ENCODE measurements at places on chromosomes 11 and 22.
A peak's percentile ranks its signal among the peaks of the same experiment; 100 is the strongest.

GRCh38 chr11:130407978-130408377 lies 20.4 kb downstream of the ADAMTS8 start:
- peak; percentile 93 for DNase-seq

- DNase-seq, result no peak
Measured at GRCh38 chr11:116030697-116031331, 526.6 kb upstream of the CADM1 start.

GRCh38 chr11:60282286-60282685 lies 1.8 kb downstream of the MS4A4A start:
- DNase-seq, result no peak

DNA sequence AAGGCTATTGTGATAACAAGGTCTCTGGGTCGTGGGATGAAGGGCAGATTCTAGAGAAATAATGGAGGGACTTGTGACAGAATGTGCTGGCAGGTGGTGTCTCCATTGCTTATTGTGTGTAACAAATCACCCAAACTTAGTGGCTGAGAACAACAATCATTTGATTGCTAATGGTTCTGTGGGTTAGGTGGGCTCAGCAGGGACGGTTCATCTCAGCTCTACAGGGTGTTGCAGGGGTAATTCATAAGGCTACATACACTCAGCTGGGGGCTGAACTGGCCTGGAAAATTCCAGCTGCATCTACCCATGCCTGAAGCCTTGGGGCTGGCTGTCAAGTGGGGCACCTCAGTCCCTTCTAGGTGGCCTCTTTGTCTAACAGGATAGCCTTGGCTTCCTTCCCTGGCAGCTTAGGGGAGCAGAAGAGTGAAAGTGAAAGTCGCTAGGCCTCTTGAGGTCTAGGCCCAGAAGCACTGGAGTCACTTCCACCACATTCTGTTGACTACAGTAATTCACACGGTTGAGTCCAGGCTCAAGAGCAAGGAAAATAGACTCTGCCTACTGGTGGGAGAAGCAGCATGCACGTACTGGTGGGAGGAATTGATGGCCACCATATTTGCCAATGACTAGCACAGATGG lies 308.9 kb downstream of the MN1 start:
- DNase-seq, result no peak

DNA sequence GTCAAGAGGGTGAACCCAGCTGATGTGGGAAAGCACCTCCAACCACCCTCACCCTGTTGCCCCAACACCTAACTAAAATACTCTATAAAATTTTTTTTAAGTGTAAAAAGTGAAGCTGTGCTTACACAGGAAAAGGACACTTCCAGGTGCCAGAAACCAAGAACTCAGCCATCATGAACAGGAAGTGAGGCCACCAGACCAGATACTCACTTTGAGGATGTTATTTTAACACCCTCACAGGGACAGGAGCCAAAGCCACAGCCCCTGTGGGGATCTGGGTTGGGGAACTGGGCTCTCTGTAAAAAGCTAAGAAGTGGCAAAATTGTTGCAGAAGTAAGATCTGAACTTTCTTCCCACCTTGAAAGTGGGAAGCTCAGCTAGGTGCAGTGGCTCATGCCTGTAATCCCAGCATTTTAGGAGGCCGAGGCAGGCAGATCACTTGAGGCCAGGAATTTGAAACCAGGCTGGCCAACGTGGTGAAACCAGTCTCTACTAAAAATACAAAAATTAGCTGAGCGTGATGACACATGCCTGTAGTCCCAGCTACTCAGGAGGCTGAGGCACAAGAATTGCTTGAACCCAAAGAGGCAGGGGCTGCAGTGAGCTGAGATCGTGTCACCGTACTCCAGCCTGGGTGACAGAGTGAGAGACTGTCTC lies 3.8 kb downstream of the RSPH14 start:
- DNase-seq, result peak; percentile 43

- DNase-seq, result peak; percentile 48
Measured at GRCh38 chr22:42443240-42444076, 11.3 kb upstream of the NFAM1 start.

GRCh38 chr22:24938741-24939341 lies 7.7 kb downstream of the LHFPL7 start:
- DNase-seq, result peak; percentile 50

GRCh38 chr22:26977741-26978376 lies 320.5 kb downstream of the MIAT start:
- no peak for DNase-seq

- DNase-seq, result no peak
Measured at GRCh38 chr11:117906710-117907109, 22.5 kb downstream of the TMPRSS13 start.

GRCh38 chr11:130894322-130895025 lies 21.8 kb downstream of the SNX19 start:
- peak; percentile 48 for DNase-seq

GRCh38 chr11:34977089-34977912 lies 60.9 kb downstream of the PDHX start:
- peak; percentile 83 for DNase-seq

DNA sequence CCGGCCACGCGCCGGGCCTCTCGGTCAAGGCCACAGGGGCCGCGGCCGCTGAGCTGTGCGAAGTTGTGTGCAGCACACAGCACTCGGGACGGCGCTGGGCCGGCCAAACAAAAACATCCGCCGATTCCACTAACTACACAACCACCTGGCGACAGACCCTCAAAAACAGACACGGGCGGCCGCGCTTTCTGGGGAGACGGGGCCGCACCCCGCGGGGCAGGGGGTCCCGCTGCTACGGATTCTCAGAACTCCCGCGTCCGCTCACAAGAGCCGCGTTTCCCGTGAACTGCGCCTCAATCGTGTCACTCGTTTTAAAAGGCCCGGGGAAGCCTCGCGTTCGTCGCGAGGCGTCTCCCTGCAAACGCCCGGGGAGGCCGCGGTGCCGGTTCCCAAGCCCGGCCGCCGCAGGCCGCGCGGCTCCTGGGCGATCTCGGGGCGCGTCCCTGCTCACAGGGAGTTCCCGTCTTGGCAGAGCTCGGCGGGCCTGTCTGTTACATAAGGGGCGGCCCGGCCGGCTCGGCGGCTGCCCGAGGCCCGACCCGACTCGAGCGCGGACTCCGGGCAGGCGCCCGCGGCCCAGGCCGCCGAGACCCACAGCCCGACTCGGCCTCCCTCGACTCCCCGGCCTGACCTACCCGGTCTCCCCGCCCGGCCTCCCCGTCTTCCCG lies 936 bp downstream of the BRD1 start:
- peak; percentile 11 for DNase-seq

GRCh38 chr11:73395297-73396208 lies 19.4 kb downstream of the RELT start:
- no peak for DNase-seq

DNA sequence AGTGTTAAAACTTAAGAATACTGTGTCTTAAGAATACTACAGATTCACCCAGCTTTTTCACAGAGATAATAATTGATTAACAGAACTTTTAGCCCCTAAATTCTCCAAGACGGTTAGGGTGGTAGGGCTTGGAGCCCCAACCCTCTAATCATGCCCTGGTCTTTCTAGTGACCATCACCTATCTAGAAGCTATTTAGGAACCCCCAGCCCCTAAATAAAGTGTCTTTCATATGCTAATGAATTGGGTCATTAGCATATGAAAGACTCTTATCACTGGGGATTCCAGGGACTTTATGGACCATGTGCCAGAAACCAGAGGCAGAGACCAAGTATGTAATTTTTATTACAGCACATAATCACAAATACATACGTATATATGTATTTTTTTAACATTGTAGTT lies 999.7 kb upstream of the RAG2 start:
- DNase-seq, result no peak

GRCh38 chr22:24564376-24565058 lies 8.7 kb downstream of the SNRPD3 start:
- no peak for DNase-seq

DNA sequence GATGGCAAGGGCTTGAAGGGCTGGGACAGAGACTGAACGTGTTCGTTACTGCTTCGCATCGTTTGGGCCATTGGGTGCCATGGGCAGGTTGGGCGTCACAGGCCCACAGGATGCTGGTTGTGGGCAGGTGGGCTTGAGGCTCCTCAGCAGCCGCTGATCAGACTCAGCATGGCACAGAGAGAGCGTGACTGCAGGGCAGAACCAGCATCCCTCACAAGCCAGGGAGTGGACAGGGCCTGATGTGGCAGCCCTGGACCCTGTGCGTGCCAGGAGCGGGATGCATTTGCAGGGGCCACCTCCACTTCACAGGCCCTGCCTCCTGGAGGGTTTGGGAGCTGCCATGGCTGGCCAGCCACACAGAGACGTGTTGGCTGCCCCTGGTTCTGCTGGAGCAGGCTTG lies 1228.3 kb downstream of the BRD1 start:
- no peak for DNase-seq

DNA sequence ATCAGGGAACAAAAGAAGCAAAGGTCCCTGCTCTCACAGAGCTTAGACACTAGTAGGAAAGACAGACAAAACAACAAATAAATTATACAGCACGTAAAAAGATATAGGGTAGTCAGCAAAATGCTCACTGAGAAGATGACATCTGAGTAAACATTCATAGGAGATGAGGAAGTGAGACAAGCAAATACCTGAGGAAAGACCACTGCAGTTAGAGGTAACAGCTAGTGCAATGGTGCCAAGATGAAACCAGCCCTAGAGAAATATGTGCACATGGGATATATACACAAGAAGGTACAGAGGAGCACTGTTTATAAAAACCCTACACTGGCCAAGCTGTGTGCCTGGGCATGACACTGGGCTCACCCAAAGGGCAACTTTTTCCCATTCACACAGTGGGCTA lies 9.8 kb downstream of the CYP2R1 start:
- no peak for DNase-seq

DNA sequence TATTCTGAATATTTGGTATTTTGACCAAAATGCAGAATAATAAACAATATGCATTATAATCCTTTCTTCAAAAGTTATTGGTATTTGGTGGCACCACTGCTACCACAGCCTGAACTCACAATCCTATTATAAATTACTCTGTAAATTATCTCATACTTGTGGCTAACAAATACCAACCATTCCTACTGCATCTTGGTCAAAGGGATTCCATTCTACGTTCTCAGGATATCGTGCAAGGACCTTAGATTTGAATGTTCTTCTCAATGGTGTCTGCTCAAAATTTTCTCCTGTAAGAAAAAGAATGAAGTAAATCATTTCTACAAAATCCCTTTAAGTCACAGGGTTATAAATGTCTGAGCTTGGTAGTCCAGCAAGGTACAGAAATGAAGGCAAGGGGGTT lies 58.7 kb downstream of the DENND5A start:
- no peak for DNase-seq

DNA sequence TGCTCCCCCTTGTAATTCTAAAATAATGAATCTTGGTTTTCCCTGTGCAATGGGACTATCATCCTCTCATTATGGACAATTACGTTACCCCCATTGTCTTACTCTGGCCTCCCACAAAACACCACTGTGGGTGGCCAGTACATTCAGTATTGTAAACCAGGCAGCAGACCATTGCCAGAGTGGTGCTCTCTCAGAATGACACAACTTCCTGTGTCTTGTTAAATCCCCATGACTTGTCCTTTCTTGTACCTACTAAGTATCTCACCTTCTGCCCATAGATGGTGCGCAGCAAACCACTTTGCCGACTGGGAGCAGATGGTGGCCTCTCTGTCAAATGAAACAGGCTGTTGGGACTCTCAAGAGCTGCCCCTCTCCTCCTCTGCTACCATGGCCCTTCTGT lies 287.1 kb upstream of the RAG2 start:
- DNase-seq, result no peak

DNA sequence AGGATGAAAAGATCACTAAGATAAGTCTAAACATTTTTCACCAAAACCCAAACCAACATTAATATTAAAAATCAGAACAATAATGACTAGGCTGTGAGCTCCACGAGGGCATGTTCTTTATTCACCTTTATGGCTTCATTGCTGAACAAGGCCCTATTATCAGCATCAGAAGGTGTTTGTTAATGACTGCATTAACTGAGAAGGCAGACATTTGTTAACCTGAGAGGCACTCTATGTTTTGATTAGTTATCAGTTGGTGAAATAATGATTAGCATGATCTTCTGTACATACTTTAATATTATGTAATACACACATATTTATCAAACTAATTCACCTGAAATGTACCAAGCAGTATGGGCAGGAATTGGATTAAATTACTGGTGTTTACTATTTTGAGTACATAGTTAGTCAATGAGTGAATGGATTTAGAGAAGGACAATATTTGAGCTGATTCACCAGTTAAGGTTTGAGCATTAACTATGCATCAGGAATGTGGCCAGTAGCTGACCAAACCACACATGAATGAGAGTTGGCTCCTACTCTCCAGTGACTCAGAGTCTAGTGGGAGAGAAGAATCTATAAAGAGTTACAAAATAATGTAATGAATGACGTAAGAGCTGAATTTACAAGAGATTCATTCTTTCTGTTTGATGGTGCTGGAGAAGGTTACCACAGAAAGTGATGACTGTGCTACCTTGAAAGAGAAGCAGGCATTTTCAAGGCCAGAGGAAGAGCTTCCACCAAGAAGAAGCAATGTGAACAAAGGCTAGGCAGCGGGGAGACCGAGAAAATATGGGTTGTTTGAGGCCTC lies 6.7 kb downstream of the IL18 start:
- DNase-seq, result peak; percentile 100

GRCh38 chr11:96126917-96127595 lies 203.1 kb upstream of the MTMR2 start:
- DNase-seq, result no peak

- DNase-seq, result no peak
Measured at GRCh38 chr11:133366147-133366546, 166.2 kb downstream of the OPCML start.

- DNase-seq, result no peak
Measured at GRCh38 chr11:122746050-122746478, 90.5 kb downstream of the UBASH3B start.

GRCh38 chr22:45906946-45907345 lies 70.0 kb downstream of the WNT7B start:
- no peak for DNase-seq

DNA sequence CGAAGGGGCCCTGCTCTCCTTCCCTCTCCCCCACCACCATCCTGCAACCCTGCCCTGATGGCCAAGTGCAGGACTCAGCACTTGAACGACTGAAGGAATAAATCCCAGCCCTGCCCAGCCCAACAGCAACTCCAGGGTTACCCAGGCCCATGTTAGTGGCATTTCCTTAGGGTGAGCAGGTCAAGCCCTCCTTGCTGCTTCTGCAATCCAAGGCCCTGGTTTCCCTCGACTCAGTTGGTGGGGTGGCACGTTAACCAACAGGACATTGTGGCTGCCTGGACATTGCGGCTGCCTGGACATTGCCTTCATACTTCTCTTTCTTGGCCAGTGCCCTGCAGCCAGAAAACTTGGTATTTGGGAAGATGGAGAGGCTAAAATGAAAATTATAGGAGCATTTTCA lies 141.4 kb downstream of the TRIM29 start:
- DNase-seq, result no peak

- DNase-seq, result no peak
Measured at GRCh38 chr11:108787105-108787504, 122.2 kb downstream of the DDX10 start.

DNA sequence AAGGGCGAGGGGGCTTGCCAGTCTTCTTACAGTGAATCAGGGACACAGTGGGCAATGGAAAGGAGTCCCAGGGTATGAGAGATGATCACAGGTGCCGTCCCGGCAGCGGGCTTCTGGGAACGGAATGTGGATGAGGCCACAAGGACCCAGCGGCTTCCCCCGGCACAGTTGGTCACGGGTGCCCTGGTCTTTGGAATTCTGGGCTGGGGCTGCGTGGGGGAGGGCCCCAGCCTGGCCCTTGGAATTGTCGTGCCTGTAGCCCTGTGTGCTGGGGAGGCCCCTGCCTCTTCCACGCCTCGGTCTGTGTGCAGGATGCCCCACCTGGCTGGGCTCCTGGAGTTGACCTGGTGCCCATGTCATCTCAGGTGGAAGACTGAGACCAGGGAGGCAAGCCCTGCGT lies 76.6 kb downstream of the FBLN1 start:
- DNase-seq, result no peak

Data from bronchial epithelial cell (primary cell).